ENCODE measurements at places on chromosomes 3 and 15.

- DNase-seq = no peak
Measured at GRCh38 chr3:181987736-181988135, 276.0 kb downstream of the SOX2 start.

GRCh38 chr3:58639001-58639400, 27.6 kb downstream of the FAM3D start:
- no peak for DNase-seq

GRCh38 chr15:77732514-77733335, 100.0 kb upstream of the LINGO1 start:
- no peak for DNase-seq

- DNase-seq = no peak
Measured at GRCh38 chr3:156334841-156335545, 214.6 kb downstream of the KCNAB1 start.

GRCh38 chr3:171222995-171223394, 196.5 kb upstream of the SLC2A2 start:
- no peak for DNase-seq

DNA sequence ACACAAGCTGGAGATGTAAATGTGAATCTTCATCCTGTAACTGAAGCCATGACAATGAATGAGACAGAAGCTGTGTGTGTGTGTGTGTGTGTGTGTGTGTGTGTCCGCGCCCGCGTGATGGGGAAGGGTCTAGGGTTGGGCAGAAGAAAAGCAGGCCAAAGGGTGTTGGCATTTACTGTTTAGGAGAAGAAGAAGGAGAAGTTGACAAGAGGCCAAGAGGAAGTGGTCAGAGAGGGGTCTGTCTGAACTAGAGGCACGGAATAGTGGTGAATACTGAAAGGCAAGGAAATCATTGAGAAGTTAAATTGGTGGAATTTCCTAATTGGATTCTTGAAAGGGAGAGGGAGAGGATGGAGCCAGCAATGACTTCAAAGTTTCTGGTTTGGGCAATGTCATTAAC, 5.6 kb upstream of the NCEH1 start:
- DNase-seq = no peak

GRCh38 chr3:29312960-29313452, 32.1 kb downstream of the RBMS3 start:
- no peak for DNase-seq

DNA sequence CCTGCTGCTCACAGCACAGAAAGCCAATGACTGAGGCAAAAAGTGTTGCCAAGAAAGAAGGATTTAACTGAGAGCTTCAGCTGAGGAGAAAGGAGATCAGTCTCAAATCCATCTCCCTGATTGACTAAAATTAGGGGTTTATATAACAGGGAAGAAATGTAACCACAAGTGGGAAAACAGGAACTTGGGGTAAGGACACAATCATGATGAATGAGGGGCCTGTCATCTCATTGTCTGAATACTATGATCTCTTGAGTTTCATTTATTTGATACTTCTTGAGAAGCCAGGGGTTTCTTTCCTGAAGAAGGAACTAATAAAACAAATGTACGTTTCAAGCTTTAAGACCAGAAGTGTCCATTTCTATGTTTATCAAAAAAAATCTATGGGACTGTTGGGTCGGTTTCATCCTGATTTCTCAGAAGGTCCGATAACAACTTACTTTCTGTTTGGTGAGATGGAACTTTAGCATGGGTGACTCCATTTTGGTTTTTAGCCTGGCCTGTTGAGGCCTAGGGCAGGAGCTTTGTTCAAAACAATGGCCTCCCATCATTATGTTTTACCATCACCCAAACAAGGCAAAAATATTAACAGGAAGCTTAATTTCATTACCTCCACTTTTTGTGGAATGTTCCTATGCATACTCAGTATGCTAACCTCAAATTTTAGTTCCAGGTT, 76.6 kb upstream of the PIAS1 start:
- DNase-seq = no peak

GRCh38 chr3:38573556-38573955, 75.9 kb downstream of the SCN5A start:
- DNase-seq = no peak

Data from activated CD8-positive, alpha-beta memory T cell treated with anti-CD3 and anti-CD28 coated beads, Interleukin-2, amount 50 U/mL, for 48 hours (primary cell).